ENCODE measurements at places on chromosomes 11 and 22.

DNA sequence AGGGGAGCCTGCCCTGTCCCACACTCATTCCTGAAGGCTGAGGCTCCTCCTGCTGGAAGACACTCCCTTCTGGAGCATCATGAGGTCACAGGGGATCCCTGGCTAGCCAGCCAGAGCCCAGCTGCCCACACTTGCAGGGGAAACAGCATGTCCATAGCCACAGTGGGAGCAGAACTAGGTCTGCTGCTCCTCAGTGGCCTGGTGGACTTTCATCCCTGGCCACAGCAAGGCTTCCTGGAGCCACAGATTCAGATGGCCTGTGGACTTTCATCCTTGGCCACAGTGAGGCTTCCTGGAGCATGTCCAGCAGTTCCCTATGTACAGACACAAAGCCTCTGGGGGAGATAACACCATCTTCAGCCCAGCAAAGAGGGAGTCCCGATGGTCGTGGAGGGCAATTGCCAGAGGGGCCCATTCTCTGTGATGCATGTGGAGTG is 5.9 kb upstream of the APOL6 start:
- DNase-seq: no peak

- peak; percentile 92 for DNase-seq
These were observed 46.5 kb downstream of the FBLN1 start for GRCh38 chr22:45548991-45549761.

- no peak for DNase-seq
These were observed 595.2 kb downstream of the METTL15 start for GRCh38 chr11:28703371-28703770.

DNA sequence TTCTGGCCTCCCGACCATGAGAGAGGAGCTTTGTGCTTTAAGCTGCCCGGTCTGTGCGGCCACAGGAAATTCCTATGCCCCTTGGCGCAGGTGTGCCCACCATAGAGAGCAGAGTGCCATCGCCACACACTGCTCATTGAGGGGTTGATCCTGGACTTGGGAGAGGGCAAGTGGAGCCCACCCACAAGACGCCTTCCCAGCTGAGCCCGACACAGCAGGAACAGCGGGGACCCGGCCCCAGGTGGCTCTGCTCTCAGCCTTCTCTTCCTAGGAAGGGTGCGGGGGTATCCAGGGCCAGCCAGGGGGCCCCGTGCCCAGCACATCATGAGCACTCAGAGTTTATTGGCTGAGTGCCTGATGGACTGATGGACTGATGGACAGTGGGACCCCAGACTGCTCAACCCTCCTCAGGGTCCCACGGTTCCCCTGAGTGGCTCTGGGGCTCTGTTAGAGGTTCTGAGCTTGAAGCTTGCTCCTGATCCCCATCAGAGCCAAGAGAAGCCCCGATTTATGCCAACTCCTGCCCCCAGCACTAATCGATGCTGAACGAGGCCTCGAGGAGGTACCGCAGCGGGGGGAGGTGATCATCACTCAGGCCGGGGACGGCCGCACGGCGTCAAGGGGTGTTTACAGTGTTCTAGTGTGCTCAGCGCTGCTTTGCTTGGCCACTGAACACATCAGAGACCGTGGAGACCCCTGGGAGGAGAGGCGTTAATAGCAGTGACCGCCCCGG is 13.5 kb upstream of the MRGPRD start:
- no peak for DNase-seq

DNA sequence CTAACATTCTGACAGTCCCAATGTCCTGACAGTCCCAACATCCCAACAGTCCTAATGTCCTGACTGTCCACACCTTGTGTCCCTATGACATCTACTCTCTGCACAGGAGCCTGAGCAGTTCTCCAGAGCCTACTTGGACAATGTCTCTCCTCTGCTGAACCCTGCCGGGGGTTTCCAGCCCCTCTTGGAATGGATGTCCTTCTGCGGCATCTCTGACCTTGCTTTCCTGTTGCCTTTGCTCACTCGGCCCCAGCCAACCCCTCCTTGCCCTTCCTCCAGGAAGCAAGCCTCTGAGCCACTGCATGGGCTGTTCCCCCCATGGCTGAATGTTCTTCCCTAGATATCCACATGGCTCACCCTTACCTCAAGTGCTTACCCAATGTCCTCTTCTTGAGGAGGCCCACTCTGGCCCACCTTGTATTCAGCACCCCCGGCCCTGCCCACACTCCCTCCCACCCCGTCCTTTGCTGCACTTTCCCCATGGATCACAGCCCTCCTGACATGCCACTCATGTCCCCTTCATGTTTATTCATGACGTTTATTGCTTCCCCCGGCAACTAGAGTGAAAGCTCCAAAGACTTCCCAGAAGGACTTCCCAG is 59.5 kb downstream of the DHCR7 start:
- no peak for DNase-seq

DNA sequence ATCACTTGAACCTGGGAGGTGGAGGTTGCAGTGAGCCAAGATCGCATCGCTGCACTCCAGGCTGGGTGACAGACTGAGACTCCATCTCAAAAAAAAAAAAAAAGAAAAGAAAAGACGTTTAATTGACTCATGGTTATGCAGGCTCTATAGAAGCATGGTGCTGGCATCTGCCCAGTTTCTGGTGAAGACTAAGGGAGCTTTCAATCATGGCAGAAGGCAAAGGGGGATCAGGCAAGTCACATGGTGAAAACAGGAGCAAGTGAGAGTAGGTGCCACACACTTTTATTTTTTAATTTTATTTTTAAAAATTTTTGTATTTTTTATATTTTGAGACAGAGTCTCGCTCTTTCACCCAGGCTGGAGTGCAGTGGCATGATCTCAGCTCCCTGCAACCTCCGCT is 8.4 kb upstream of the PATZ1 start:
- no peak for DNase-seq

GRCh38 chr22:50530580-50530876 is 716 bp upstream of the TYMP start:
- no peak for DNase-seq

DNA sequence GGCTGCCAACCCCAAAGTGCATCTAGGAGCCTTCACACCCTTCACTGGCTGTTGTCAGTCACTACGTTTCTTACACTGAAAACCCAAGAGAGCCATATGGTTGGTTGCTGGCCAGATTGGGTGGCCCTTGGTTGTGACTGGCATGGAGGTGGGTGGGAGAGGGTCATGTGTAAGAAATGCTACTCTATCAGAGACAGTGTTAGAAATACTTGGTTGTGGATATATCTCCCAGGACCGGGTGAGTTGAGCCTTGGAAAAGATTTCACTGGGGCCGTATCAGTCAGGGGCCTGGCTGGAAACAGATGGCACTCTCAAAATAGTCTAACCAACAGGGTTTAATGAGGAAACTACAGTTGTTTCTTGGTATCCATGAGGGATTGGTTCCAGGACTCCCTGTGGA is 15.2 kb downstream of the ENDOD1 start:
- DNase-seq: no peak

DNA sequence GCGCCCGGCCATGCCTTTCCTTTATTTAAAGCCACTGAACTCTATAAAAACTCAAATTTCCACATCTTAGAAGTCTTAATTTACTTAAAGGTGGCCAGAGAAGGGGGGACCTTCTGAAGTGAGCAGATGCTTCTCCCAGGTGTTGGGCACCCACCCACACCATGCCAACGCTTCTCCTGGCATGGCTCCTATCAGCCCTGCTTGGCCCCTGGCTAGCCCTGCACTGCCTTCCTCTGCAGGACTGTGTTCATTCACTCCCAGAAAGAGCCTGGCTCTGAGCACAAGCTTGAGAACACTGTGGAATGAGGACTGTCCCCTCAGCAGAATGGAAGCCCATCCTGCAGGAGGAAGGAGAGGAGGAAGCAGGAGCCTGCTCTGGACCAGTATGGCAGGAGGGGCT is 34.6 kb upstream of the ARFGAP3 start:
- DNase-seq: no peak

GRCh38 chr11:72871119-72871518 is 56.9 kb downstream of the ATG16L2 start:
- peak; percentile 69 for DNase-seq

DNA sequence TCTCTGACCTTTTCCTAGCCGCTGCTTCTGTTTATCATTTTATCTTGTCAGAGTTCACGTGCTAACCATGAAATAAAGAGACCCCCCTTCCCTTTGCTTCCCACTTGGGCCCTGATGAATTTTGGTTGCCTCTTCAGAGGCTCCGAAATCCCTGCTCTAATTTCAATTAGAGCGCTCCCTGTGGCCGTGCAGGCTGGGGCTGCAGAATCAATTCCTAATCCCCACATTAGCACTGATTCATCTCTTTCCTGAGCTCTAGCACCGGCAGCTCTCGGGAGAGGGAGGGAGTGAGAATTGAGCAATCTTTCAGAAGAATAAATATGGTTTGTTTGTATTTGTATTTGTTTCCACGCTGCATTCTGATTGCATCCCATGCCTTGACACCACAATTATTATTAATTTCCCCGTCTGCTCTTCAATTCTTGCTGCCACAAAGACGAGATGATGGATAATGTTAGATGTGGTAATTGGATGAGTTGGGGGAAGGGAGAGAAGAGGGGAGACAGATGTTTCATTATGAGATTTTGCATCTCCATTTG is 76.9 kb downstream of the NTM start:
- DNase-seq: no peak

GRCh38 chr11:90669094-90669493 is 446.2 kb upstream of the CHORDC1 start:
- DNase-seq: no peak

- DNase-seq: no peak
These were observed 70.1 kb downstream of the ARL14EP start for GRCh38 chr11:30393012-30393411.

GRCh38 chr22:42065438-42066125 is 5.0 kb downstream of the NAGA start:
- no peak for DNase-seq

- DNase-seq: no peak
These were observed 129.9 kb downstream of the MPPED1 start for GRCh38 chr22:43541462-43542407.

- no peak for DNase-seq
These were observed 3.2 kb upstream of the MRPL23 start for GRCh38 chr11:1943977-1944376.

DNA sequence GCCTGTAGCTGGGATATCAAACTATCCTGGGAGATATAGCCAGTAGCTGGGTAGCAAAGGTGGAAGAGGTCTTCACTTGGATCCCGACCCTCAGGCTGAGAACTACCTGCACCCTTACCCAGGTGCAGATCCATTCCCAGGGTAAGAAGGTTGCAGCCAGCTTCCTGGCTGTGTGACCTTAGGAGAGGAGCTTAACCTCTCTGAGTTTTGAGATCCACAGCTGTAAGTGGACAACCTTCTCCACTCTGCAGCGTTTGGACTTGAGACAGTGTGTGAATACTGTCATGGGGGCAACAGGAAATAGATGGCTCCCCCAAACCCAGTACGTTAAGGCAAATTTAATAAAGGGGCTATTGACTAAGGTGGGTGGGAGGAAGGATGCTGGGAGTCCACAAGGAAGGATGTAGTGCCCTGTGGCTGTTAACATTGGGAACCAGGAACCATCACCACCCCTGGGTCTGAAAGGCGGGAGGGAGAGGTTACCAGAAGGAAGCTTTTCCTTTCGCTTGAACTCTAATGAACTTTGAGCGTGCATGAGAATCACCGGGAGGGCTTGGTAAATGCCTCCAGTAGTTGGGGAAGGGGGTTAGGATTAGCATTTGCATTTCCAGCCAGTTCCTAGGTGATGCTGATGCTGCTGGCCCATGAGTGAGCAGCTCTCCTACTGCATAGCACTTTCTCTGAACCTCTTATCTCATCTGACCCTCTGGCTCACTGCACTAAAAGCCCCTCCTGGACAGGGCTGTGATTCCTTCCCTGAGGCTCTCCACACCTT is 24.4 kb downstream of the SGSM1 start:
- DNase-seq: no peak

GRCh38 chr11:78952890-78953289 is 378.2 kb upstream of the NARS2 start:
- DNase-seq: no peak

DNA sequence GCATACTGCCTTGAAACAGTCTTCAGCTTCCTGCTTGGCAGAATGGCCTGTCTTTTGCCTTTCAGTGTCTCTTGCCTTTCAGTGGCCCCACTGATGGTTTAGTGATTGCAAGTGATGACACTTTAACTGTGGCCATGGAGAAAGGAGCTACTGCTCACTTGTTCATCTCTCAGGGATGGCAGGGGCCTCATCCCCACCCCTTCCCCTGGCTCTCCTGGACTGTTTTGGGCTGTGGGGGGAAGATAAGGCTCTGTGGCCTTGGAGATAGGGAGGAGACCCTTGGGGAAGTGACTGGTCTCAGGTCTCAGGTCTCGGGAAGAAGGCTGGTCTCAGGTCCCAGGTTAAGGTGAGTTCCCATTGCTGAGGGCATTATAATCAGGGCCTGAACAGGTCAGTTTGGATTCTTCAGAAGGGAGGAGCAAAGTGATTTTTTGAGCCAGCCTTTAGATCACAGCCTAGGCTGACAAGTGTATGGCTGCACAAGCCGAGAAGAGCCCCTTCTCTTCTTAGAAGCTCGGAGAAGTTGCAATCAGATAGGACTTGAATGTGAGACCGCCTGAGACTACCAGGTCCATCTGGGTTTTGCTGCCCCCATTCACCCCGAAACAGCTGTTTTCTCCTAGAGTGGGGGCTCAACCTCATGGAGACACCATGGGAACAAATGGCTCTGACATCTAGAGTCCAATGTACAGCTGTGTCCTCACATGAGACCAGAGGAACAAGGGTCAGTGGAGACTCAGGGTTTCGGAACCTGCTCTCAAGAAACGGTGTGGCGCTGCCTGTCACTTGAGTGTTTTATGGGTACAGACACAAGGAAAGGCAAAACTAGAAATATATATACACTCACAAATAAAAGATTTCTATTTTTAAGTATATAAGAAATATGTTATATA is 15.9 kb upstream of the P2RY2 start:
- no peak for DNase-seq

DNA sequence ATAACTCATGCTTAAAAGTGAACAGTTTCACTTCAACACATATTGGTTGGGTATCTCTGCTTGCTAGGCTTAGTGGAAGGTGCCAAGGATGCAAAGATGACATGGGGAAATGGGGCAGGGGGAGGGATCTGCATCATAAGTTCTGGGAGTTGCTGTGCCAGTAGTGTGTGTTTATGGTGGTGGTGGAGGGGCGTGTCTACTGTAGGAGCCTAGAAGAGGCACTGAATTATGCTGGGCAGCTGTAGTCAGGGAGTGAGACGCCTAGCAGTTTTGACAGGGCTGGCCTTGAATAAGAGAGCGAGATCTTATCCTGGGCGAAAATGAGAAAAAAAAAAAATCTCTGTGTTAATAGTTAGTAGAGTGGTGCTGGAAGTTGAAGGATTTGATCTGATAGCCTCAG is 3.0 kb downstream of the ELMOD1 start:
- DNase-seq: no peak

DNA sequence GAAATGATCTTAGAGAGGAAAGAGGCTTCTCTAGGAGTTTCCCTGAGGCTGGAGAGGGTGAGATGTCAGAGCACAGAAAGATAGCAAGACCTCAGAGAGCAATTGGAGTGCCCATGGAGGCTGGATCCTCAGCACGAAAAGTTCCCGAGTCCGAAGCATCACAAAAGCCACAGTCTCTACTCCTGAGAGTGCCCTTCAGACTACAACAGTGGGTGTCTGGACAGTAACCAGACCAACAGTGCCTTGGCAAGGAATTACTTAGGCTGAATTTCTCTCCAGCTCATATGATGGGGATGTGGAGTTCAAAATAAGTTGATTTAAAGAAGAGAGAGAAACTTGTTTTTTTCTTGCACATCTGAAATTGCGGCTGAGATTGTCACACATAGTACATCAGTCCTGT is 31.9 kb upstream of the PSMA1 start:
- DNase-seq: no peak
